ENCODE measurements at places on chromosomes 6 and 20.

DNA sequence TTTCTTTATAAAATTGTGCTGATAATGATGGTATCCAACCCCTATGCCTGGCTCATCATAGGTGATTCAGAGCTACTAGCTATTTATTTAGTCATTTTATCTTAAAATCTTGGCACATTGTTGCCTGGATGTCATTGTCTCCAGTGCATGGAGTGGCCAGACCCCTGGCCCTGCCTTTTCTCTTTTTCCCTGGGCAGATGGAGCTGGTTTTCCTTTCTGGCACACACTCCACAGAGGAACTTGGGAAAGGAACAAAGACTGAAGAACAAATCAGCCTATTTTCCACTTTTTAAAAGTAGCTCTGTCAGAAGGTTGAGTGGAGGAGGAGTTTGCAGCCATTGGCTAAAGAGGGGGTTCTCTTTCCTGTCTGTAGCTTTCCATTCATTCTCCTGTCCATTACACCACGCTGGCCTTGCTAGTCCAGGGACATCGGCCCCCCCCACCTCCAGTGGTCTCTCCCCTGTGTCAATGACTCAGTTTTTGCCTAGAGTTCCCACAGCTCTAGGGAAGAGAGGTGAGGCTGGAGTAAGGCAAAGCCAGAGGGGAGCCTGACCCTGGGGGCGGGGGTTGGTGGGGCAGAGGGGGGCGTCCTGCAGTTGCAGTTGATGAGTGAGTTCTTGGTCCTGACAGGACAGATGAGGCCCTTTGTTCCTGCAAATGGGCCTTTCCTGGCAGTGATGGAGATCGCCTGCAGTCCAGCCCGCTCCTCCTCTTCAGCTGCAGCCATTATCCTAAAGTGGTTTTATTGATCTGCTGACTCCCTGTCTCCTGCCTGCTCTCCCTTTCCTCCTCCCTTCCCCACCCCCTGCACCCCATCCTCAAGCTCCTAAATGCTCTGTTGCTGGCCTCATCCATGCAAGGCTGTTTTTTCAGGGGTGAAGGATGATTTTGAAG is 774.5 kb downstream of the DHX35 start:
- no peak for DNase-seq

- peak; percentile 36 for DNase-seq
Measured at GRCh38 chr6:113668641-113669408, 188.3 kb upstream of the MARCKS start.

DNA sequence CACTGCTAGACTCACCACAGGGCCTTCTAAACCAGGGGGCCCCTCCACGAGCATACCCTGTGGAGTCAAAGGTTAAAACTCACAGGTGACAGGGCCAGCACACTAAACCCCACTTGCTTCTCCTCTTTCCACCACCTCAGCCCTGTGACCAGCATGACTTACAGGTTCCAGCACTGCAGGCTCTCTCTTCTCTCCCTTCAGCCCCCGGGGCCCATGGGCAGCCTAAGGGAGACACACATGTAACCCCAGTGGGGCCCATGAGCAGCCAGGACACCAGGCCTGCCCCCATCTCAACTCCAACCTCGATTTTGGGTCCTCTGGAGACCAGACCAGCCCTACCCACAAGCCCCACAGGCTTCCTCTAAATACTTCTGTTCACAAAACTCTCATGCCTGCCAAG is 28.0 kb downstream of the HLA-DPB1 start:
- no peak for DNase-seq

DNA sequence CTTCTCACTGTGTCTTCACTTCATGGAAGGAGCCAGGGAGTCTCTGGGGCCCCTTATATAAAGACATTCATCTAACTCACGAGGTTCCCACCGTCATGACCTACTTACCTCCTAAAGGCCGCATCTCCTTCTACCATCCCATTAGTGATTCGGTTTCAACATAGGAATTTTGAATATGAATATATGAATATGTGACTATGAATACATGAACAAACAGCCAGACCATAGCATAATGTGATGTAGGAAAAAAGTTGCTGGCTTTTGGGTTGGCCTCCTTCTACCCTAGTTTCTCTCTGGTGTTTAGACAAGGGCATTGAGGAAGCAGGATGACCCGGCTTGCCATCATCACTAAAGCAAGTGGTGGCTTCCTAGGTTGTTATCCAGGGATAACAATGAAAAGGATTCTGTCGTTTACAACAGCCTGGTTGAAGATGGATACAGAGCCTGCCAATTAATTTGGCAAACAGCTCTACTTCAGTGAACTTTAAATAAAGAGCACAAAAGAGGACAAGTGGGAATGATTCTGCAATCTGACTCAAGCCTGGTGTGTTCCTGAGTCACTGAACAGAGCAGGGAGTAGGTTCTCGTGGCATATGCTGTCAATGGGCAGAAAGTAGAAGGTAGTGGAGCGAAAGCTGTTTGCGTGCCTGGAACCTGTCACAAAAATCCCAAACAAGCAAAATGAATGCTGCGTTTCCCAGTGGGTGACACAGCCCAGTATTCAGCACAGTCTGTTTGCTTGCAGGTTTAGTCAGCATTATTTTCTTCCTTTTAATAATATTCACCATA is 44.0 kb upstream of the DOK5 start:
- peak; percentile 86 for DNase-seq

DNA sequence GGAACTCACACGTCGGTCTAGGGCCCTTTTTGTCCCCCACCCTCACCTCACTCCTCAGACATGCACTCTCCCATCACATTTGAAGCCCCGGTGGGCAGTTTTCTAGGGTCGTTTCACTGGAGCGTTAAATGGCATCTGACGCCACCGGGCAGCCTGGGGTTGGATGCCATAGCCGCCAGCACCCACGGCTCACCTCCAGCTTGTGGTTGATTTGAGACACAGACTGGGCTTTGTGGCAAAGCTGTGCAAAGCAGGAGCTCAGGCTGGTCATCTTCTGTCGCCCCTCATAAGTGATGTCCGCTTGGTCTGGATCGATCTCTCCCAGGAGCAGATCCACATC is 530 bp downstream of the GOPC start:
- DNase-seq: no peak

GRCh38 chr20:22471156-22471836 is 113.1 kb downstream of the FOXA2 start:
- DNase-seq: no peak

- peak; percentile 55 for DNase-seq
Measured at GRCh38 chr6:28922004-28922820, 1.6 kb downstream of the TRIM27 start.

GRCh38 chr6:14275493-14275851 is 157.9 kb downstream of the CD83 start:
- DNase-seq: peak; percentile 77

DNA sequence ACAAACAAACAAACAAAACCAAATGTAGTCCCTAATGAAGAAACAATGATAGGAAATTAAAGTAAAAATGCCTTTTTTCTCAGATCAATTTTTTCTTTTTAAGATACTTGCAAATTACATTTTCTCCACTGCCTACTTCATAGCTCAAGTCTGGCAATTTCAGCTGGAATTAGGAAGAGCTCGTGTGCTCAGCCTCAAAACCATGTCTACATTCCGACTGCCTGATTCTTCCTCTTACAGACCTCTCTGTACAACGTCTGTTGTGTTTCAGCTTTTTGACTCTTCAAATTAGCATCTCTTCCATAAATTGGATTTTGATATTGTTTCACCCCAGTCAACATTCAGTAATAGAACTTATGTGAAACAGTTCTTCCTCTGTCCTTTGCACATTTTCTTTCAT is 9.3 kb upstream of the EDN1 start:
- no peak for DNase-seq

DNA sequence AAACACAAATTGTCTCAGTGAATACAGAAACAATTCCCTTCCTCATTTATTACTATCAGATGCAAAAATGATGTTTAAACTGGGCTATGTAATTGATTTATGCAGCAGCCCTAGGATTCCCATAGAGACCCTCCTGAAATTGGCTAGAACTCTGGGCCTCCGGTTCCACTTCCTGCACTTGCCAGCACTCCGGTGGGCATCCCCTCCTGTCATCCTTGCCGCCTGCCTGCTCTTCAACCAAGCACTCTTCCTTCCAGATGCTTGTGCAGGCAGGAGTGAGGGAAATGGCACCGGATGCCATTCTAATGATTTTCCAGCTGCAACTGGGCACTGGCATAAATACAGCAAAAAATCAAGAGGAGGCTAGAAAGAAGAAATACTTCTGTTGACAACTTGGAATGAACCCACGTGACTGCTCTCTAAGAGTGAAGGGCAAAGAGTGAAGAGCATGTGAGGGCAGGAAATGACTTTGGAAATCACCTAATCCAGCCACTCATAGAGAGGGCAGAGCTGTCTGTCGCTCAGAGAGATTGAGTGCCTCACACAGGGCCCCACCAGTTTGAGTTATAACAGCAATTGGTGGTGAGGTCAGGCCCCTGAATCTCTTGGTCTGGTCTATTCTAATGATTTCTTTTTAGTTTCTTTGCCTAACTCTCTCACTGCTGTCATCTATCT is 3.7 kb upstream of the NEDD9 start:
- no peak for DNase-seq

GRCh38 chr6:83735461-83735860 is 26.6 kb upstream of the SNAP91 start:
- no peak for DNase-seq

- no peak for DNase-seq
Measured at GRCh38 chr6:12060780-12061609, 48.9 kb downstream of the HIVEP1 start.

- no peak for DNase-seq
Measured at GRCh38 chr6:91341473-91341872, 754.6 kb upstream of the MAP3K7 start.

DNA sequence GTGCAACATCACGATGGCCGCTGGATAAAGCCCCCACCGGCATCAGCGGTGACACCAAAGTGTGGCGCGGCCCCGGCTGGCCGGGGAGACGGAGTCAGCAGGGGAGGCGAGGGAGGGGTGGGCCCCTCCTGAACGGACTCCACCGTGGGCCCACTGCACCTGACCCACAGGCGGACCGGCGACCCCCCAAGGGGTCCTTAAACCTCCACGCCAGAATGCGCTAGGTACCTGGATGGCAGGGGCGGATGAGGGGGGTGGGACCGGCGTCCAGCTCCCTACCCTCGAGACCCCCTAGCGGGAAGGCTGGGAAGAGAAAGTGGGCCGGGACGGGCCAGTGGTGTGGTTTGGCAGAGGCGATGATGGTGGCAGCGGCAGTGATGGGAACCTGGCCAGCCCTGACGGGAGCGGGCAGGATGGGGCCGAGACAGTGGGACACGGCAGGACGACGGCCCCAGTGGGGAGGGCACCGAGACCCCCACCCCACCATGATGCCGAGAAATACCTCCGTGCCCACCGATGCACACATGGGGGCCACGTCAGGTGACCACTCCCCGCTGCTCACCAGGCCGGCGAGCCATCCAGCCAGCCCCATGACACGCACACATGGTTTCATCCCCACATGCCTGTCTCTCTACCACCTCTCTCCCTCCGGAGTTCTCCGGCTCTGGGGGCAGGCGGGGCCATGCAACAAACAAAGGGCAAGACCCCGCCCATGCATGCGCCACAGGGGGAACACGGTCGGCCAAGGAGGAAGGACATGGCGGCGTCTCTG is 771.9 kb upstream of the DEFB115 start:
- DNase-seq: no peak

GRCh38 chr20:53828088-53828681 is 234.5 kb upstream of the ZNF217 start:
- peak; percentile 99 for DNase-seq

DNA sequence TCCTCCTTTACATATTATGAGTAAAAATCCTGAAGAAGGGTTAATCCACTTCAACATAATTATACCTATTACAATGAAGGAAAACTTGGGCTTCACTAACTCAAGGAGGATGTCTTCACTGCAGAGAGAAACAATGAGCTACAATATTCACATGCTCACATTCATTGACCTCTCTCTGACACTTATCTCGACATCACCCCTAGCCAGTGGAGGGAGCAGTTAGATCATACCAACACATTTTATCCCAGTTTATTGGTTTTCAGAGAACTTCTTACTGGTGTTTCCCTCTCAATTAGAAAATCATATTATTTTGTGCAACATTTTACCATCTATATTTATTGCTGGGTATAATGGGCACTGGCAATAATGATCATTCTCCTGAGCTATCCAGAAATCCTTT is 646.5 kb downstream of the TENT5A start:
- peak; percentile 35 for DNase-seq

DNA sequence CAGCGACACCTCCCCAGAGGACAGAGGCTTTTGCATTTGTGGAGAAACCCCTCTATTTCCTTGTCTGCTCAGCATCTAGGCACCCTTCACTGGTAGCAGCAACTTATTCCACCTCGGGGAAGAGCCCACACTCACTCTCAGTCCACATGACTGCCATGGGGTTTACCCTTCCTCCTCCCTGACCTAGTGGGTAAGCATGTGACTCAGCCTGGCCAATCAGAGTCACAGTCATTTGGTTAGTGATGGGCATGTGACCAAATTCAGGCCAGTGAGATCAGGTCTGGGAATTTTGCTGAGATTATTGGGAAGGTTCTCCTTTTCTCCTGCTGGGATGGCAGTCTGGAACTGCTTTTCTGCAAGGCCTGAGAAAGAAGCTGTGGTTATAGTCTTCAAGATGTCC is 145.7 kb upstream of the PHACTR3 start:
- DNase-seq: no peak

DNA sequence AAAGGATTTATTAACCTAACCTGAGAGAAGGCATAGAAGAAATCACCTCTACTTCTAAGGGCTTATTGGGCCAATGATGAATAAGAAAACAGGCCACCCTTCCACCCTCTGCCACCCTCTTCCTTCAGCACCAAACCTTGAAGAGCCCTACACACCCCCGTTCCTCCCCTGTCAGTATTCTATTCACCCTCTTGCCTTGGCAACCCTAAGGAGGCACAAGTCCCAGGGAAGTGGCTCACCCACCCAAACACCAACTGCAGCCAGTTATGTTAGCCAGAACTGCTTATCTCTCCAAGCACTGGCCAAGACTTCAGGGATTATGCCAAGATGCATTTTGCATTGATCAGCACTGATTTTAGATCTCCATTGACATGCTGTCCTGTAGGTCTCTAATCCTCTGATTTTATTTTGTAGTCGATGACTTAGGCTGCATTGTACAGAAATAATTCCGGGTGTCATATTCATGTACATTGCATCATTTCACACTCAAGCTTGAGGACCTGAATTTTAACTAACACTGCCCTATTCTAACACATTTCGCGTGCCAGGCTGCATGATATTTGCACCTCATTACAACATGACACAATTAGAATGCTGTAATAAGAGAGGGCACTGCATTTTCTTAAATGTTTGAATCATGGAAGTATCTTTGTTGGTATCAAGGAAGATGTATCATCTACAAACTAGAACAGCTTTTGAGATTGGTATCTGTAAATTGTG is 15.7 kb downstream of the CNKSR3 start:
- DNase-seq: no peak

- DNase-seq: no peak
Measured at GRCh38 chr20:62374331-62375152, 7.4 kb upstream of the LAMA5 start.

- no peak for DNase-seq
Measured at GRCh38 chr6:127120023-127120786, 1.7 kb downstream of the RSPO3 start.

GRCh38 chr20:63501818-63502670 is 3.2 kb upstream of the EEF1A2 start:
- no peak for DNase-seq

DNA sequence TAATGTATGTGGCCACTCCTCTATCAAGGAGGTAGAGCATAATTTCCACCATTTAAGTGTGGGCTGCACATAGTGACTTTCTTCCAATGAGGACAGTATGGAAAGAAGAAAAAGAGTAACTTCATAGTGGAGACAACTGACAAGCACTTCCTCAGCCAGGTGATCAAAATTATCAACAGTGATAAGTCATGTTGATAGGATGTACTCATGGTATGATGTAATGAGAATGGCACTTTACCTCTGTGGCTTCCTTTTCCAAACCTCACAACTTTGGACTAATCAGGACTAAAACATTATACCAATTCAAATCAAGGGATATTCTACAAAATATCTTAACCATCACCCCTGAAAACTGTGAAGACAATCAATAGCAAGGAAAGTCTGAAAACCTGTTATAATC is 302.3 kb upstream of the CITED2 start:
- DNase-seq: no peak
